ENCODE measurements at places on chromosomes 7 and 10. TPM values are rescaled to one million over a fixed set of nuclear protein-coding genes. Genes with fewer than 3 reads are reported as not detected.

GRCh38 chr10:129023082-129023481 lies 444.0 kb upstream of the MGMT start:
- peak; percentile 88 for DNase-seq

DNA sequence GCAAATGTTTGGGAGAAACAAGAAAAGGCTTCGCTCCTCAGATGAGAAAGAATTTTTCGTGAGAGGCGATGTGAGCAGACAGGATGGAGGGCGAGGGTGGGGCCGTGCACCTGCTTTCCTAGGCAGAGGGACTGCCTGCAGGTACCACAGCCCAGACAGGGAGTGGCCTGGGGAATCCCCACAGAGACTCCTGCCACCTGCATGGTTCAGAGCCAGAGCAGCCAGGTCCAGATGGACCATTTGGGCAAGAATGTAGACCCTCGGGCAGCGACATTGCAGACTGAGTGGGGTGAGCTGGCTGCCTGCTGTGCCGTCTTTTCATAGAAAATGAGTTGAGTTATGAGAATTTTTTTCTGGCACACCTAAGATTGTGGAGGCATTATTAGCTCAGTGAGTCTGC lies 216.8 kb downstream of the SNX10 start:
- DNase-seq = no peak

- DNase-seq = peak; percentile 26
These were observed 44.7 kb downstream of the SH2D4B start for GRCh38 chr10:80582286-80582960.

DNA sequence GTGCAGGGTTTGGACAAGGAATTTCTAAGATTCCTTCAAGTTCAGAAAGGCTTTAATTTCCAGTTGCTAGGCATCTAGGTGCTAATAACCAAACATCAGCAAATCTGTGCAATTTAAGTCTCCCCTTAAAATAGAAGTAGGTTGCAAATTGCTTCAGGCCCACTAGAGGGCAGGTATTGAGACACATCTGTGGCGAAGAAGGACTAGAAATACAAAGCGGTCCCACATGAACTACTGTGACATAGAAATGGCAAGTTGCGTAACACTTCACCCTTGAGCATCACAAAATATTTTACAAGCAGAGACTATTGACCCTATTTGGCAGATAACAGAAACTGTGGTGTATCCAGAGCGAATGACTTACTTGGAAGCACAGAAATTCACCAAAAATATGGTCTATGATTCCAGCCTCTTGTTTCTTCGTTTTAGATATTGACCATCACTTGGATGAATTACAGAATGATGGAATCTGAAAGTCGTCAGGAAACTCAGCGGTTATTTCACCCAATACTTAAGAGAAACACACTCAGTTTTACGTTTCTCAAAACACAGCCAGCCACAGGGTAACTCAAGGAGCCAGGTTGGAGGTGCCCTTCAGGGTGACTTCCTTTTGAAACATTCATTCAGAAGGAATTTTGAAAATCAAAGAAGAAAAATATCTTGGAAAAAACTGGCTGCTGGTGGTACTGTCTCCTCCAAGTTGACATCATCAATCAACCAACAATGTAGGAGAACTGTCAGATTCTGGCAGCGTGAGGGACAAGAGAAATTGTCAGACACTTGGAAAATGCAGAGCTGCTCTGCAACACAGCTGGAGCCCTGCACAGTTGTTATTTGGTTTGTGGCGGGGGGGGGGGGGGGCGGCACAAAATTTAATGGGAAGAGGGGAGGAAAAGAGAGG lies 256.3 kb upstream of the MINDY3 start:
- no peak for DNase-seq

DNA sequence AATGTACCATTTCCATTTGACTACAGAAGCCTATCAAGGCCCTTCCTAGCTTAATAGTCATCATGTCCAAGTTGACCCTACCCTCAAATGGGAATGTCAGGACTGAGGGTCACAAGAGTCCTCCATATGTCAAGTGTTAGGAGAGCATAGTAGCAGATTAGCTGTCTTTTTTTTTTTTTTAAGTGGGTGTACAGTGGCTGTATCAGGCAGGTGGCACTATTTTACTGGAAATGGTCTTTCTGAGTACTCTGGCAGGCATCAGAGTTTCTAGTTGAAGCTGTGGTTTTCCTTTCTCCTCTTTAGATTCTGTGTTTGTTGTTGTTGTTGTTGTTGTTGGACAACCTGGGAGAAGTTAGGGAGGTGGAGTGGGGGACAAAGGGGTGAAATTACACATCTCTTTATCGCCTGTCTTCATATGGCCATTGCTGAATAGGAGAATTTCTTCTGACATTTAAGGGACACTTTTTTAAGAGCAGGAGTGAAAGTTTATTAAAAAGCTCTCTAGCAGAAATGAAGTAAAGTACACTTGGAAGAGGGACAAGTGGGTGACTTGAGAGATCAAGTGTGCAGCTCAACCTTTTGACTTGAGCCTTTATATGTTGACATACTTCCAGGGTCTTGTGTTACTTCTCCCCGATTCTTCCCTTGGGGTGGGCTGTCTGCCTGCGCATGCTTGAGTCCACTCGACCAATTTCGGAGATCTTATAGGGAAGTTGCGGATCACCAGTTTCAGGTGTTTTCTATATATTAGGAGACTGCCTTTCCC lies 104.1 kb upstream of the FOXP2 start:
- no peak for DNase-seq

GRCh38 chr7:148382596-148382995 lies 208.0 kb upstream of the C7orf33 start:
- DNase-seq = no peak

GRCh38 chr10:132489053-132489703 lies 48.4 kb upstream of the INPP5A start:
- DNase-seq = no peak

DNA sequence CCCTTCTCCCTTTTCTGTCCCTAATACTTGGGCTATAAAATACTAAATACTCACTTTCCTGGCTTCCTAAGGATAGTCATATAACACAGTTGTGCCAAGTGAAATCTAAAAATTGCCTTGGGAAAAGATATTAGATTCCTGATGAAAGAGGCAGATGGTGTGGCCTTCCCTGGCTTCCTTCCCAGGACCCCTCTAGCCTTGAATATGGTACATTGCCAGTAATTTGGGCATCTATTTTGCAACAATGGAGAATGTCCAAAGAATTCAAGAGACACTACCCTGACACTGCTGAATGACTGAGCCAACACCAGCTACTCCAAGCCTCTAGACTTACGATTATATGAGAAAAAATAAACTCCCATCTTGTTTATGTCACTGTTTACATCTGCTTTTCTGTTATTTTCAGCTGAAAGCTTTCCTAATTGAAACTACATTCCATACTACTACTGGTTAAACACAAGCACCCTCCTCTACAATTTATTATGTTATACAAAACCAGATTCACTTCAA lies 17.9 kb downstream of the COPG2 start:
- peak; percentile 24 for DNase-seq

PDSS1 gene
- 9.0 TPM for polyA plus RNA-seq

DNA sequence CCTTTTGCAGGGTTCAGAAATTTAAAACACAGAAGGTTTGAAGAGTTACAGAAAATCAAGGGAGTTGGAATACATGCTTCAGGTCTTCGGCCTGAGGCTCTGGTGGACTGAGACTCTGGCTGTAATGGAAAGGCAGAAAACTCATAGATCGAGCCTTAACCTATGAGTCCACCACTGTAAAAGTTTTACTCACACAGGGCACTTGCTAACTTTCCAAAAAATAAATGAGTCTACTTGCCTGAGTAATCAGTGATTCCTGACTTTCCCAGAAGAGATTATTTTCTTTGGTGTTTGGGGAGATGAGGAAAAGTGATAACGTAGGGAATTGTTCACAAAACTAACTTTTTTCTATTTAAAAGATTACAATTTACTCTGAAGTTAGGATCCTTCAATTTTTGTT lies 108.0 kb downstream of the MBL2 start:
- DNase-seq = no peak

DNA sequence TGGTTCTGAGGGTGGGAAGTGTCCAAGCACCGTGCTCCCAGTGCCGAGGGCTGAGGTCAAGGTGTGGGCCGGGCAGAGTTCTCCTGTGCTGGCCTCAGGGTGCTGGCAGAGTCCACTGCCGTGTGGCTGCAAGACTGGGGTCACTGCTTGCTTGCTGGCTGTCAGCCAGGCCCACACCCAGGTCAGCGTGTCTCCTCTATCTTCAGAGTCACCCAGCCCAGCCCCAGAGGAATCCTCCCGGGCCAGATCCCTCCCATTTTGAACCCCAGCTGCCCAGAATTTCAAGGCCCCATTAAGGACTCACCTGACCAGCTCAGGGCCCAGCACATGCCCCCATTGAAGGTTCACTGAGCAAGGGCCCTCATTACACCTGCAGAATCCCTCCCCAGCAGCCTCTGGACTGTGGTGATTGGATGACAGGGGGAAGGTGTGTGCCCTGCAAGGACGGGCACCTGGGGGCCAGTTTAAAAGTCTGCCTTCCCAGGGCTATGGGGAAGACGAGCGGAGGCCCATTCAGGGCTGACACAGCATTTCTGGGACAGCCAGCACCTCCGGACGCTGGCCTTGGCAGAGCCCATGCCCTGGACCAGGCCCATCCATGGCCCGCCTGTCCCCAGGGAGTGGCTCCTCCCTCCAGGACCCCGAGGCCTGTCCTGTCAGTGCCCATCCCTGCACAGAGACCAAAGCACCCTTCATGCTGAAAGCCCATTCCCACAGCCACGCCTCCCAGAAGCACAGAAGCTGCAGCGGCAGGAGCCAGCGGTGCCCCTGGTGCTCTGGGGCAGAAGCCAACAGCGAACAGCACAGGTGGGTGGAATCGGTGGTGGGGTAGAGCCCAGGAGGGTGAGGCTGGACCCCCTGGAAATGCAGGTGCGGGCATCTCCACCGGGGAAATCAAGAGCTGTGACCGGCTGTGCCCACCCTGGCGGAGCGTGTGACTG lies 45.1 kb upstream of the PPP2R2D start:
- no peak for DNase-seq

Measured in muscle of arm (tissue), 14 donors.